SK-MEL-5 (cell line): ENCODE measurements at places on chromosomes 2 and 18. TPM values are rescaled to one million over a fixed set of nuclear protein-coding genes. Genes with fewer than 3 reads are reported as not detected.

The TTR gene
- total RNA-seq: 0.16 and 0.18 TPM in 2 replicates

The HOXD8 gene
- total RNA-seq: 14.5 and 19.7 TPM in 2 replicates

The SOWAHC gene
- 8.5 and 8.6 TPM in 2 replicates for total RNA-seq

The HRH4 gene
- total RNA-seq: not detected in 2 replicates

The GNAL gene
- total RNA-seq: 18.8 and 27.4 TPM in 2 replicates

The SP110 gene
- 16.0 and 16.4 TPM in 2 replicates for total RNA-seq

DNA sequence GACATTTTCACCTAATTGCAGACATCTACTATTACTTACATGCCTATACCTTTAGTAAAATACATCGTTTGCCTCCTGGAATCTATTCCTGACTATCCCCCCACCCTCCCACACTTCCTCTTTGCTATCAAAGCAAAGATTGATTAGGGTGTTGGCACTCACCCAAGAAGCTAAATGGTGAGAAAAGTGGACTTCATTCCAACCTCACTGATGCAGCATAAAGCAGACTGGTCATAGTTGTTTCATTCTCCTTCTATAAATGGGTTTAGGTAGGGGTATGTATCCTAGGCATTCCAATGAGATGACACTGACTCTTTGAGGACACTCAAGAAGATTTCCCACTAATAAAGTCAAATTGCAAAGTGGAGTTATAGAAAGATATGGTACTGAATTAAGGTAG lies 97.4 kb downstream of the LRP1B start:
- DNase-seq: no peak

- no peak for DNase-seq
Measured at GRCh38 chr18:75915941-75916623, 488.6 kb upstream of the SMIM21 start.

DNA sequence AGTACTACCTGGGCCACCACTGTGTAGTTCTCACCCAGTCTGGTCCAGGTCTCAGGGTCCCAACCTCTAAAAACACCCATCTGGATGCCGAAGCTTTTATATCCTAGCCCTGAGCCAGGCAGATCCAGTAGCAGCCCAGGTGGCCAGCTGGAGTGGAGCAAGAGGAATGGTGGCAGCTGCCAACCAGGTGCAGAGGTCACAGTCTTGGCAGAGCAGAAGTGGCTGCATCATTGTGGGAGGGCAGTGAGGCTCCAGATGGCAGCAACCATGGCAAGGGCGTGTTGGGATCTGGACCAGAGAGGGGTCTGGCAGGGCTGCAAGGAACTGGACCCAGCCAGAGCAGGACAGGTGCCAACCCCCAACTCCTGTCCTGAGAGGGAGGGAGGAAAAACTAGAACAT lies 72.2 kb upstream of the AGAP1 start:
- DNase-seq: no peak

DNA sequence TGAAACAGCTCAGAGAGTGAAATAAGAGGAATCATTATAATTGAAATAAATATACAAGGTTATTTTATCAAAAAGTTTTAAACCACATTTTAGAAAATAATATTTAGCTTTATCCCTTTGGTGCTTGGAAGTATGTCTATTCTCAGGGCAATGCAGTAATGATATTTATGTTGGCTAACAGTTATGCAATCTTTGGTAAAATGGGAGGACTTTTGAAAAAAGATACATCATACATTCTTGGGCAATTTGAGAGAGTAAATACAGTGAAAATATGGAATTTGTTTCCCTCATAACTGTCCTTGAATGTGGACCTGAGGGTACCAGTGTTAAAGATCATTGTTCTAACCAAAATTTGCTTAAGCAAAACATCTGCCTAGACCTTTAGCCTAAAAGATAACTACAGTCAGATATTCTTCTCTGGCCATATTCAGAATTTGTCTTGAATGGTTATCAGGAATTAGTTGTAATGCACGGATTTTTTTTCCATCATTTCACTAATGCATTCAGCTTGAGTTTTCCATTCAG lies 137.2 kb downstream of the LRRTM1 start:
- DNase-seq: no peak

- no peak for DNase-seq
Measured at GRCh38 chr2:150063432-150063889, 424.0 kb downstream of the RND3 start.

GRCh38 chr2:96203130-96204028 lies 5.2 kb downstream of the STARD7 start:
- DNase-seq: no peak

- DNase-seq: no peak
Measured at GRCh38 chr2:36356990-36357846, 1.6 kb downstream of the CRIM1 start.
